ENCODE measurements at places on chromosomes 3 and 15.

GRCh38 chr15:43896543-43896942 lies 69.7 kb downstream of the WDR76 start:
- no peak for DNase-seq

GRCh38 chr3:171108066-171108465 lies 81.5 kb upstream of the SLC2A2 start:
- DNase-seq: no peak

GRCh38 chr3:79751703-79752102 lies 16.1 kb downstream of the ROBO1 start:
- DNase-seq: no peak

GRCh38 chr3:46080969-46081345 lies 53.7 kb upstream of the XCR1 start:
- DNase-seq: no peak

DNA sequence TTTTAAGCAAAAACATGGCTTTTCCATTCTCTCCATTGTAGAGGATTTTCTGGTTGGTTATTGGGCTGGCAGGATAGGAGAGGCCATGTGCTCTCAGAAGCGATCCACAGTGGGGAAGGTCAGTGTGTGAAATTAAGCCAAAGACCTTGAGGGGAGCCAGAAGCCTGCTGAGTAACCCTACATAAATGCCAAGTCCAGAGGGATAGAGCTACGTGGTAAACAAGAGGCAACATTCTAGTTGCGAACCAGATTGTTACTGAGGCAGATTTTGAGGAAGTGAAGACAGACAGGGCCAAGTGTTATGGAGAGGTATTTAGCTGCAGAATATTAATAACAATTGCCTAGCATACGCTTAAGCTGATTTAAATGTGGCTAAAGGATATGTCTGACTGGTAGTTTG lies 592.8 kb upstream of the GBE1 start:
- no peak for DNase-seq

DNA sequence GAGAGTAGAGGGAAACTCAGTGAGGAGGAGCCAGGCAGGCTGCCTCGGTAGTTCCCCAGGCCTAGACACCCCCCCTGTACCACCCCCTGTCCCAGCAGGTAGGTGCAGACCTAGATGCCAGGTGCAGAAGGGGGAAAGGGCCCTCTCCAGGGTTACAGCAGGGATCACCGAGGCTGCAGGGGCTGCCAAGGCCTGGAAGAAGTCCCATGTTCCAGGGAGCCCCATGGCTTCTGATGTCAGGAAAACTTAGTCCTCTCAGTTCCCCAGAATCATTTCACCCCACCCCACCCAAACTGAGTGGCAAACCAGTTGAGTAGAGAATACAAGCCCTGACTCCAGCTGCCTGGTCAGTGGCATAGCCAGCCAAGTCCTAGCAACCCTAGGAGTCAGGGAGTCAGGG lies 7.4 kb upstream of the SEMA3B start:
- DNase-seq: no peak

- DNase-seq: no peak
Measured at GRCh38 chr3:16975083-16975482, 90.3 kb downstream of the PLCL2 start.

DNA sequence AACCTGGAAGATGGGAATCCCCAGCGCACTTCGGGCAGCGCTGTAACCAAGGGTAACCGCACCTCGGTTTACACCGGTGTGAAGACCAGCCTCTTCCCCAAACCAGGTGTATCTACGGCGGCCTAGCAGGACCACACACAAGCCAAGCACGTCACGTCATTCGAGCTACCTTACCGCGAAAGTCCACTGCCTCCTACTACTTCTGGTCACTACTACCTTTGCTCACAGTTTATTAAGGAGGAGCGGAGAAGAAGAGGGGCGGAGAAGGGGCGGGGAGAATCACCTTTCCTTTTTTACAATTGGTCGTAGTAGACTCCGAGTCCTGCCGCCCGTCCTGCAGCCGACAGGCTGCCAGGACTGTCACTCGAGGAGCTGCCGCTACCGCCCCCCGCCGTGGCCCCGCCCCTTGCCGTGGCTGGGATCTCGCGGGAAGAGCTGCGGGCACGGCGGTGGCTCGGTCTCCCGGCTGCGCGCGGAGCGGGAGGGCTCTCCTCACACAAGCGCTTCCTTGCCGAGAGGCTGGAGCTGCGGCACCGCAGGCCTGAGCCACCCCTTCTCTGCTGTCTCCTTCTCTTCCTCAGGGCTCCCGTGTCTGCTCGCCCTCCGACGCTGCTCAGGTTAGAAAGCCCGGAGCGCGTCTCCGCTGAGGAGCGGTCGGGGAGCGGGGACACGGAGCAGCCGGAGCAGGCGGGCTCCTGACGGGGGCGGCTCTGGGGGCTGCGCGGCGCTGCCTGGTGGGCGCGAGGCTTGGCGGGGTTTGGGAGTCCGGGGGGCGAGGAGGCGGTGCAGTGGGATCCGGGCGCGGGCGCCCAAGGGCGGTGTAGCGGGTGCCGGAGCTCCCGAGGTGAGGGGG lies at the start of gene GLCE:
Gene GLCE (plus strand): TSS at position 495 of the 853 bp plus-strand sequence. CDS start 95,172 bp downstream, outside the sequence.
- peak; percentile 94 for DNase-seq

DNA sequence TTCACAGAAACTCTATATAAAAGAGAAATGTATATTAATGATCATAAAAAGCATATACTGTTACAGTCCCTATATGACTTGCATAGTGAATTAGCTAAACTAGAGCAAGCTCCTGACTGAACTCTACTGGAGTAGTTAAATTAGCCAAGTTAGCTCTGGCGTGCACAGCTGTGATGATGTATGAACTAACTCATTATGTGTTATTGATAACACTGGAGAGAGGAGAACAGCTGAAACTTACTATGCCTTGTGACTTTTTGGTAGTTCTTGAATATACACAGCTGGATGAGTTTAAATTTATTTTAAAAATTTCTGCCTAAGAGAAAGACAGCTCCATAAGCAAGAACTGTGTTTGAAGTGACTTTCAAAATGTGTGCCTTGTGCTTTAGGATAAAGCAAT lies 8.1 kb downstream of the TIPARP start:
- DNase-seq: no peak

DNA sequence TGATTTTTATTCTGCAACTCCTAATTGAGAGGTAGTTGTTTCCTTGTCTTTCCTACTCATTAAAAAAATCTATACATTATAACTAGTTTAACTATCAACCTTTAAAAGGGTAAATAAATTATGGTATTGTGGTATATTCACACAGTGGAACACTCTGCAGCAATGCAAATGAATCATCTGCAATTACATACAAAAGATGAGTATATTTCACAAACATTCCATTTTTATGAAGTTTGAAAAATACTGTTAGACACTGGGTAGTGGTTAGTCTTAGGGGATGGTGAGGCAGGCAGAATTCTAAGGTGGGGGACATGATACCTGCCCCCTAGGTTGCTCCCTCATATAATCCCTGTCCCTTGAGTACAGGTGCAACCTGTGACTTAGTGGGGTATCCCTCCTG lies 44.0 kb upstream of the MAGI1 start:
- DNase-seq: no peak

DNA sequence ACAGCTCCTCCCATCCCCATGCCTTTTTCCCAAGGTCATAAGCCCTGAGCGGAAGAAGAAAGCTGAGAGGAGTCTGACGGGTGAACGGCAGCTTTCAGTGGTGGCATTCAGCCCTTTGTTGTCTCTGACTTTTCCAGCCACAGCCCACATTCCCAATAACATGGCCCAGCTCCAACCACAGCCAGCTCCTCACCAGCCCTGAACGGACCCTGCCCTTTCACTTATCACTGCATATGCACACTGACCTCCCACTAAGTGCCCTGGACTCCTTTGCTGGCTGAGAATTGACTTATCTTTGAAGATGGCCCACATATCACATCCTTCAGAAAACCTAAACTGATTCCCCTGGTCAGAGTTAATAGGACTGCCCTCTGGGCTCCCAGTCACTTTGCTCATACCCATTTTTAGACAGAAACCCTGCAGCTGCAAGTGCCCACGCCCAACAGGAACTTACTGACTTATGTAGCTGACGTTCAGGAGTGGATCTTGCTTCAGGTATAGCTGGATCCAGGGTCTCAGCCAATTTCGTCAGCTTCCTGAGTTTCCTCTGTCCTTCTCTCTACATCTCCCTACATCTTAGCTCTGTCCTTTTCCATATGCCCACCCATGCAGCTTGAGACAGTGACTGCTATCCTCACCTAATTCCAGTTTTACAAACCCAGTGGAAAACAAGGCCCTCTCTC lies 348.5 kb upstream of the PROK2 start:
- DNase-seq: no peak

- no peak for DNase-seq
Measured at GRCh38 chr15:64686130-64686735, 89.2 kb downstream of the RBPMS2 start.

DNA sequence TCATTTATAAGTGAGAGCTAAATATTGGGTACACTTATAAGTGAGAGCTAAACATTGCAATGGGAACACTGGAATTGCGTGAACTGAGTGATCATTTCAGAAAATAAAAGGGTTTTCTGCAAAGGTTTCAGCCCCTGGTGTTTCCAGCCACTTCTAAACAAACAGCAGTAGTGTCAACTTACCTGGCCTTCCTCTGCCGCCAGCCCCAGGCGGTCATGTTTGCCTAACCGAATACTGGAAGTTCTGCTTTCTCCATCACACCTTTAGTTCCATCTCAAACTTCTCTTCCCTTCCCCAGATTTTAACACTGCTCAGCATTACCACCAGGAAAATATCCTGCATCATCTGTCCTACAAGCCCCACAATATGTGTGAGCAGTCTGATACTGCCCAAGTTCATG lies 58.6 kb downstream of the MRPL3 start:
- DNase-seq: no peak

GRCh38 chr15:87597346-87598052 lies 659.0 kb downstream of the NTRK3 start:
- DNase-seq: no peak

- no peak for DNase-seq
Measured at GRCh38 chr15:31264559-31265089, 62.0 kb upstream of the KLF13 start.

- peak; percentile 34 for DNase-seq
Measured at GRCh38 chr15:73851689-73852088, 21.7 kb upstream of the TBC1D21 start.

DNA sequence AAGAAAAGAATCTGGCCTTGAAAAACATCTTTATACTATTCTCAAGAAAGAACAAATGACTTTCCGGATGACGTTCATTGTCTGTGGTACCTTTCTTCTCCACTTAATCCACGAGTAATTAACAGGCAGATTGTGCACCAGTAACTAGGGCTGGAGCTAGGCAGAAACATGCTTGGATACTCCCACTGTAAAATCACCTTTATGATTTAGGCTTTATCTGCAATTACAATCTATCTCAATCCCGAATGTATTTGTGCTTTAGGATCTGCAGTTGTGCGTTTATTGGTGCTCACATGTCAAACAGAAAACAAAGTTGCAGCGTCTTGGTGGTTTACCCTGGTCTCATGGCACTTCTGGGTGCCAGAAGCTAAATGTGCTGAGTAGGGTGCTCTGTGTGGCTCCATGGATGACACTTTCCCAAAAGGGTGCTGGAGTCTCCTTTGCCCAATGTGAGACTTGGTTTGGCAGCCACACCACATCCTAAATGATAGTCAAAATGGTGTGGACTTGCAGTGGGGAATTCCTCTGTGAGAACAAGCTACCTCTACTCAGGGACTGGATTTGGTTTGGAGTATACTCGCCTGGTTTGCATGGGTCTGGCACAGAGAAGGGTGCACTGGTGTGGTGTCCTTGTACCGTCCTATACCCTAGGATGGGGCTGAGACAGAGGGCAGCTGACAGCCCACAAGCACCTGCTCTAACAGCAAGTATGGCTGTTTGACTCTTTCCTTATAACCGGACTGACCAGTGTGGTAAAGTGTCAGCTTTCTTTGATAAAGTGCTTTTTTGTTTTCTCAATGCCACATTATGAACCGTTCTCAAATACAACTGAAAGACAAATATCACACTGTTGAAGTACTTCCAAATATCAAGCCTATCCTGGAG lies 7.7 kb downstream of the SERP1 start:
- DNase-seq: no peak

- DNase-seq: no peak
Measured at GRCh38 chr3:195522254-195523023, 20.7 kb downstream of the PPP1R2 start.

GRCh38 chr3:42081838-42082473 lies 9.2 kb upstream of the TRAK1 start:
- DNase-seq: no peak

DNA sequence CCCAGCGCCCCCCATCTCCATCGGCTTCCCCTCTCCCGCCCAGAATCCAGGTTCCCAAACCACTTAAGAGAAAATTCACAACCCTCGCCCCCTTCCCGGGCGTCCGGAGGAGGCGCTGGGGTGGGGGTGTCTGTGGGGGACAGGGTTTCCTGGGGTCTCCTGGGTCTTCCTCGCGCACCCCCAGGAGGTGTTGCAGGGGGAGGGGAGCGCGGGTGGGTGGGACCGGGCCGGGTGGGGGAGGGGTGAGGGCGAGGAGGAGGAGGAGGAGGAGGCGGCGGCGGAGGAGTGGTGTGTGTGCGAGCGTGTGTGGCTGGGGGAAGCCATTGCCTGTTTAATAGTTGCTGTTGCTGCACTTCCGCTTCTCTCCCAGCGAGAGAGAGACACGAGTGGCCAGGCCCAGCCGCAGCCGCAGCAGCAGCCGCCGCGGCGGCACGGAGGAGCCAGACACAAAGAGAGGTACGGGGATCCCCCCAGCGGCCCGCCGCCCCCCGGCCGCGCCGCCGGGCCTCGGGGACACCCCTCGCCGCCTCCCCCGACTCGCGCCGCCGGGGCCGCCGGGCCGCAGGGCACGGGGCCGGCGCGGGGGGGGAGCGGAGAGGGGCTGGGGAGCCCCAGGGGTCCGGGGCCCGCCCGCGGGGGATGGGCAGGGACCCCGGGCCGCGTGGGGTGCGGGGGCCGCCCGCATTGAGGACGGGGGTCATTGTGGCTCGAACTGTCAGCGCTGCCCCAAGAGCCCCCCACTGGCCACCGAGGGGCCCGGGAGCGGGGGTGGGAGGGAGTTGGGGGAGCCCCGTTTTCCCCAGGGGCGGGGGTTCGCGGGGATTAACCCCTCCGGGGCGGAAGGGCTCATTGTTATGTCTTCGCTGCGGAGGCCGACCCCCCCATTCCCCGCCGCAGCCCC lies at the start of gene UBE2E1:
Gene UBE2E1 (plus strand): TSS at position 323 of the 901 bp plus-strand sequence. CDS start 1,315 bp downstream, outside the sequence.
- peak; percentile 54 for DNase-seq

DNA sequence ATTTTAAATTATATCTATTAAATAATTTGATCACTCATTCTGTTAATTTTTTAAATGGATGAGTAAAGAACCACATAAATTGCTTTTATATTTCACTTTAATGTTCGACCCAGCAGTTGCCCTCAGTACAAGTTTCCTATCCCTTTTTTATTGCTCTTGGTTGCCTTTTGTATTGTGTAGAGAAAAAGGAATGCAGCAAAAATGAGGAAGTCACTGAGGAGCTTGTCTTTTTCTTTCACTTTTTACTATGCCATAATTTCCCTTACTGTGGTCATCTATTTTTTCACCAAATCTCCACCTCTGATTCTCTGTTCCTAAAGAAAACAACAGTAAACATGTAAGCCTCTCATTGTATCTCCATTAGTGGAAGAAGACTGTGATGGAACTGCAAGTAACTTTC lies 122.7 kb downstream of the B3GALNT1 start:
- DNase-seq: no peak

- no peak for DNase-seq
Measured at GRCh38 chr15:88118035-88118434, 138.5 kb downstream of the NTRK3 start.

- DNase-seq: no peak
Measured at GRCh38 chr15:36263666-36264065, 315.8 kb upstream of the CDIN1 start.

- no peak for DNase-seq
Measured at GRCh38 chr15:93706495-93707292, 524.7 kb upstream of the MCTP2 start.

- DNase-seq: no peak
Measured at GRCh38 chr15:98003996-98004395, 43.5 kb downstream of the ARRDC4 start.
